Stomach (tissue), 19 donors: ENCODE measurements at places on chromosomes 5 and 9.

GRCh38 chr9:137828527-137829259 lies 48.9 kb upstream of the CACNA1B start:
- DNase-seq, result peak; percentile 65

DNA sequence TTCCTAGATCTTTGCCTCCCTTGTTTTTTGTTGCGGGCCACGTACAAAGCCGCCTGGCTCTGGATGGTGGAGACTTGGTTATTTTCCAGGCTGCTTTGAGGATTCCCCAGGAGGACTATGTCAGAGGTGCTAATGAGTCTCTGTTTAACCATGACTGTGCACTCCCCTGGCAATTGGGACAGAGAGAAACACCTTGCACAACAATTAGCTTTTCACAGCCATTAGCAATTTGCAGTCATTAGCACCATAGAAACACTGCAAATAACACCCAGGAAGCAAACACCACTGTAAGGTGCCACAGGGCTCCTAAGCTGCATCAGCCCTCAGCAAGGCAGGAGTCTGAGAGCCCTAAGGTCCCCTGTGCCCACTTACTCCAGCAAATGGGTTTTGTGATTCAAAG lies 201.0 kb upstream of the VLDLR start:
- peak; percentile 41 for DNase-seq

GRCh38 chr9:68454579-68455334 lies 85.9 kb downstream of the TMEM252 start:
- DNase-seq, result no peak

- no peak for DNase-seq
Observed at GRCh38 chr5:112238473-112238872, 180.6 kb downstream of the EPB41L4A start.

DNA sequence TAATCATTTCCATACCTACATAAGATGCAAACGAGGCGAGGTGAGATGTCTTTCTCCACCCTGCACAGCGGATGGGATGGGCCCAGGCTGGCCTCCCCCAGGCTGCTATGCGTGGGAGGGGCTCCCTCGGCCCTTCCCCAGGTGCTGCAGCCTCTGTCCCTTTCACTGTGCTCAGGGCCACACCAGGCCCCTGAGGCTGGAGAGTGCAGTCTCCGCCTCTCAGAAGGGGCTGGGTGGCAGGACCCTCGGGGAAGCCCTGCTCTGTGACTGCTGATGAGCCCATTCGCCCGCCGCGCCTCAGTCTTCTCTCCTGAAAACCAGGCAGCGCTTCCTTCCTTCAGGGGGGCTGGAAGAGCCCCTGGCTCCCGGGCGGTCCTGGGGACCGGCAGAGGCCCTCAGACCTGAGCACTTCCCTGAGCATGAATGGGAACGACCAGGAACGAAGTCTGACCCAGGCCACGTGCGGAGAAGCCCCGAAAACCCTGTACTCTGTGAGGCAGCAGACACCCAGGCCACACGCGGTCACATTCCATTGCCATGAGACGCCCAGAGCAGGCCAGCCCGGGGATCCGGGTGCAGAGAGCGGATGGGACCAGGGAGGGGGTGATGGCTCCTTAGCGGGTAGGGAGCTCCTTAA lies 21.9 kb upstream of the NOTCH1 start:
- peak; percentile 61 for DNase-seq

DNA sequence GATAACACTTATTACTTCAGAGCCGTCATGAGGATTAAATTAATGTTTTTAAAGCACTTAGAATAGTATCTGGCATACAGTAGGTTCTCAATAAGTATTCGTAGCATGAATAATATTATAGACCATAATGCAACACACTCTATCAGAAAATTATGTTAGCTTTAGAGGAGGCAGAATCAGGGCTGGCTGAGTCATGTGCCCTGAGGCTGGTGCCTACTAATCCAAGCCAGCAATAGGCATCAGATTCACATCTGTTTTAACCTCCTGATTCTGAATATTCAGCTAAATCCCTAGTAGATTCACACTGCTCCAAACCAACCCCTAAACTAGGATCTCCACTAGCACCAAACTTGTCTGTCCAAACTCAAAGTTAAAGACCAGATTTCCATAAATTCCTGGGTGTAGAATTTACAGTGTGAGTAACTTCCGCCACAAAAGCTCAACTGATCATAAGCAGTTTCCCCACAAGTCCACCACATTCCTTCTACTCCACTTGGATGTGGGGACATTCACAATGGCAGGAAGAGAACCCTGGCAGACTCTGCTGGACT lies 170.0 kb upstream of the DAPK1 start:
- DNase-seq, result no peak
